Stimulated activated CD8-positive, alpha-beta memory T cell treated with anti-CD3 and anti-CD28 coated beads, Interleukin-7, amount 100 ng/mL, for 4 hours (primary cell): ENCODE measurements at places on chromosomes 7 and 10.

GRCh38 chr10:63901881-63902280, 380.7 kb downstream of the REEP3 start:
- DNase-seq, result no peak

DNA sequence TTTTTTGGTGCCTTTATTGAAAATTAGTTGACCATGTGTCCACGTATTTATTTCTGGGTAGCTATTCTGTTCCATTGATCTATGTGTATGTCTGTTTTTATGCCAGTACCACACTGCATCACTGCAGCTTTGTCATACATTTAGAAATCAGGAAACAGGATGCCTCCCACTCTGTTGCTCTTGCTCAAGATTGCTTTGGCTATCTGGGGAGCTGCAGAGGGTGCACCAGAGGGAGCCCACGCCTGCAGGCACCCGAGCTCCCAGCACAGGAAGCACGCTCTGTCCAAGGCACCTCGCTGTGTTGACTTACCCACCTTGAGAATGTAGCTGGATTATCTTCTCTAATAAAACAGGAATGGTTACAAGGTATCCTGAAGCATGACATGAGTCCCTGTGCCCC, 301.7 kb downstream of the TCERG1L start:
- no peak for DNase-seq

DNA sequence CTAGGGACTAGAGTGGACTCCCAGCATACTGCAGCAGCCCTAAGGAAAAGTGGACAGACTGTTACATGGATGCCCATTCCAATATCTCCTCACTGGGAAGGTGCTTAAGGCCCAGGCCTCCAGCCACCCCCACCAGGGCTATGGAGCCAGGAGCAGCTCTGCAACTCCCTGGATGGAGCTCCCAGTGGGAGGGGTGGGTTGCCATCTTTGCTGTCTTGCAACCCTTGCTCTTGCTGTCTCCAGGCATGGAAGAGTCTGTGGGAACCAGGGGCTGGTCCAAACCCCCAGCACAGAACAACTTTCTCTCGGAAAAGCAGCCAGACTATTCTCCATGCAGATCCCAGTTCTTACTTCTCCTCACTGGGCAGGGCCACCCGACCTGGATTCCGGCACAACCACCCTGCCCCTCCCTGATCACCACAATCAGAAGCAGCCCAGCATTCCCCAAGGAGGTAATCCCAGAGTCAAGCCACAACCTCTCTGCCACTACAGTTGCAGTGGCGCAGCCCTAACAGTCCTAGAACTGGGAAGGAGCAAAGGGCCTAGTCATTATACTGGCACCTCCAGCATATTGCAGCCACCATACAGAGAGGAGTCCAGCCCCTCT, 41.8 kb upstream of the ZNF488 start:
- no peak for DNase-seq

DNA sequence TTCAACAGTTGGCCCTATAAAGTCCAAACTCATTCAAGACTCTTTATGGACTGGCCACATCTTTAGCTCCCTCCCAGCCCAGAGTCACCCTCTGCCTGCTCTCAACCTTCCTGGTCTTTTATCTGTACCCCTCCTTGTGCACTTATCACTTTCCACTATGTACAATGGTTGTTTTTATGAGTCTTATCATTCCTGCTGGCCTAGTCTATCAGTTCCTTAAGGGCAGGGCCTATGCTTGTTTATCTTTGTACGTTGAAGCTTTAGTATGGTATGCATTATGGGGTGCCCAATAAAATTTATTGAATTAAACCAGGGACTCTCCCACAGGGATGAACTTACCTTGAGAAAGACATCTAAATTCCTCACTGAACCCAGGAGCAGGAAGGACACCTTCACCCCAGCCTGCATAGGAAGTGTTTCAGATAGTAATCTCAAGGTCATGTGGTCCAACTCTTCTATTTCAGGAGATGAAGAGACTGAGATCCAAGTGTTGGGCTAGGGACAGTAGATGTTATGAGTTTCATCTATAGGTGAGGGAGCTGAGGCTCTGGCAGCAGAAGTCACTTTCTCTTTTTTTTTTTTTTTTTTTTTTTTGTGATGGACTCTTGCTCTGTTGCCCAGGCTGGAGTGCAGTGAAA, 13.3 kb upstream of the PDCD4 start:
- DNase-seq, result no peak

DNA sequence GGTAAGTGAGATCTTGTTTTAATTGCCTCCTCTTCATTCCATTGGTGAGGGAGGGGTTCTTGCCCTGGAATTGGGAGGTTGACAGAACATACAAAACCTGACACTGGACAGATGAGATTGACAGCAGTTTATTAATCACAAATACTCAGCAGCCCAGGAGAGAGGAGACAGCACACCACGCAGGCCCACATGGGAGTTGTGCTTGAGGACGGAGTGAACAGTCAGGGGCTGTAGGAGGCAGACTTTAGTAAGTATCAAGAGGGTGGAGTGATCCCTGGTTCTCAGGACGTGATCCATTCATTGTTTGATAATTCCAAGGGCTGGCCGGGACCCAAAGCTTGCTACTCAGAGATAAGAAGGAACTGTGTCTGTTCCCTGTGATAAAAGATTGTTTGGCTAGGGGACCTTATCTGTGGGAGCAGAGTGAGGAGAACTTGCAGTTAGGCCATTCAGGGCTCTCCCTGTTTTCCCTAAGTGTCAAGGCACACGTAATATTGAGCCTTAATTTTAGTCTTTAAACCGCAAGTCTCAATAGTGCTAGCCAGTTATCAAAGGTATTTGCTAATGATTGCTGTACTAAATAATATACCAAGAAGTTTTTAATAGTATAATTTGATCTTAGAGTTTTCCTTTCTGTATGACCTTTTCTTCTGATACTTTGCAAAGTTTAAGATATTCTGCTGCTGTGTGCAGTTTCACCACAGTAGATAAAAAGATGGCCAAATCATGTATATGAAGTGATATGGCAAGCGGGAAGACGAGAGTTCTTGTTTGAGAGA, 14.5 kb downstream of the CAPZA2 start:
- DNase-seq, result no peak

DNA sequence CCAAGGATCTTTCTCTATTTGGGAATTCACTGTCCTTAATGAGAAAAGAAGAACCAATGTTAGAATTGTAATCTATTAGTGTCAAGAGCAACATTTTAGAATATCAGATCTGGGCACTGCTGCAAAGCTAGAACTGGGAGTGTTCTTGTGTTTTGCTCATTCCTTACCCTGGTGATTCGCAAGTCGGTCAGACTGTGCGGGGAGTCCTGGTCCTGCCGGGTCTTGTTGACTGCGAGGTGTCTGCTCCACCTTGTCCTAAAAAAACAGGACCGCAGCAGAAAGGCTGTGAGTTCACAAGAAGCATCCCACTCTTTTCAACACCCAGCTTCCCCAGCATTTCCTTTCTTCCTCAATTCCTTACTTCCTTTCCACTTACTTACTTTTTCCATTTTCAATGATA, 79.0 kb downstream of the GRB10 start:
- DNase-seq, result no peak

DNA sequence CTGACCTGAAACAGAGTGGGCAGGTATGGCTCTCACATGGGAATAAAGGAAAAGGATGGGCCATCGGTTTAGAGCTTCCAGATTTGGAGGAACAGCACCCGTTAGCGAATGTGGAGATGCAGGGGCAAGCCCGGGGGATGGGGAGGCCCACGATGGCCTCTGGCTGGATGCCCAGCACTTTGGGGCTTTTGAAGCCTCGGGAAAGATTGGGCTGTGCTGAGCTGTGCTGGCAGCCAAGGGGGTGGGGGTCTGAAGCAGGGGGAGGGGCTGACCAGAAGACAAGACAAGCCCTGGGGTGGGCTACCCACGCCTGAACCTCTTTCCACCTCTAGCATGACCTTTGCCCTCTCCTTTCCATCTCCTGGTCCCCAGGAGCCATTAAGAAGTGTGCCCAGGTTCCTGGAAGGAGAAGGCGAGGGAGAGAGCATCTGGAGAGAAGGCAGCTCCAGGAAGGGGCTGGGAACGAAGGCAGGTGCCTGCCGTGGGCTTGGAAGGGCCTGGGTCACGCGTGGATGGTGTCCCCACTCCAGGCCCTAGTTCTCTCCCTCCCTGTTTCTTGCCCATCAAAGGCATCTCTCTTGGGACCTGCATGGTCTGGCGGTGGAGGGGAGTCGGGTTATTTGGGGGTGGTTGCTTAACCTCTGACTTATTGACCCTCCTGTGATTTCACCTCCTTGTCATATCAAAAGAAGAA, 39.7 kb downstream of the JAKMIP3 start:
- DNase-seq, result no peak

- no peak for DNase-seq
These were observed 19.8 kb downstream of the C10orf71 start for GRCh38 chr10:49318755-49319154.

DNA sequence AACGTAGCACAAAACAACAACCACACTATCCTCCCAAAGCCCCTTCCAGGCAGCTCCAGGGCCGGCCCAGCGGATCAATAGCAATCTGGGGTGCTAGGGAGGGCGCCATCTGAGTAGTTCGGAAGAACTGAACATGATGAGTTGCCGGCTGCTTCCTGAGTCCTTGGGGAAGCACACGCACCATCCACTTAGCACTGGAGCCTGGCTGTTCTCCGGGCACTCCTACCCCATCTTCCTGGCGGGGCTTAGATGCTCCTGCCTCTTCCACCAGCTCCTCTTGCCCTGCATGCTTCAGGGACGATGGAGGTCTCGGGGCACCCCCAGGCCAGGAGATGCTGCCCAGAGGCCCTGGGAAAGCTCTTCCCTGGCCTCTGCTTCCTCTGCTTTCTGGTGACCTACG, at the start of gene KCNK18:
Gene KCNK18, plus strand, starts transcription at position 301 of the 400 bp plus-strand sequence. Its CDS starts 0 bp downstream, at position 301.
- DNase-seq, result no peak

DNA sequence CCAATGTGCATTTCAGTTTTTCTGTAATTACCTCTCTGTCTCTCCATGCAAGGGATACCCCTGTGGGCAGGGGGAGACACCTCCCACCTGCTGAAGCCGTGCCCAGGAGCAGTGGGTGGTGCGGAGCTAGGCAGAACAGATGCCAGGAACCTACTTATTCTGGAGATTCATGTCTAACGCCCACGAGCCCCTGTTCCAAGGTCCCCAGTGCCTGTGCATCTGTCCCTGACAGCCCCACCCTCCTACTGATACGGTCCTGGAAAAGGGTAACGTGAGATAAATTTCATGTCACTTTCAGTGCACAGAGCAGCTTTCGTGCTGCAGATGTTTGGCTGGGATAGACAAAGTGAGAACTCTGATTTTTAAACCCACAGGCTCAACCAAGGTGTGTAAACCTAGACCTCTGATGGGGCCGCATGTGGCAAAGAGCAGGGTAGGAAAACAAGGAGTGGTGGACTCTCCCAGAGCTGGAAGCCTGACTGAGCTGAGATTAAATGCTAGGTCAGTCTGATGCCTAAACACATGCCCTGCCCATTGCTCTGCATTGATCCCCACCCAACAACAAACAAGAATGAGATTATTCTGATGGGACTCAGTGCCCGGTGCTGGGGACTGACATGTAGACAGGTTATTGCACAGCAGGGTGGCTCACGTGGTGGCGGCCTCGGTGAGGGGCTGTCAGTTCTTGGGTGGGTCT, 123.6 kb upstream of the GDF10 start:
- DNase-seq, result no peak
